Jurkat, Clone E6-1 (cell line): ENCODE measurements at places on chromosomes 1 and 21.

DNA sequence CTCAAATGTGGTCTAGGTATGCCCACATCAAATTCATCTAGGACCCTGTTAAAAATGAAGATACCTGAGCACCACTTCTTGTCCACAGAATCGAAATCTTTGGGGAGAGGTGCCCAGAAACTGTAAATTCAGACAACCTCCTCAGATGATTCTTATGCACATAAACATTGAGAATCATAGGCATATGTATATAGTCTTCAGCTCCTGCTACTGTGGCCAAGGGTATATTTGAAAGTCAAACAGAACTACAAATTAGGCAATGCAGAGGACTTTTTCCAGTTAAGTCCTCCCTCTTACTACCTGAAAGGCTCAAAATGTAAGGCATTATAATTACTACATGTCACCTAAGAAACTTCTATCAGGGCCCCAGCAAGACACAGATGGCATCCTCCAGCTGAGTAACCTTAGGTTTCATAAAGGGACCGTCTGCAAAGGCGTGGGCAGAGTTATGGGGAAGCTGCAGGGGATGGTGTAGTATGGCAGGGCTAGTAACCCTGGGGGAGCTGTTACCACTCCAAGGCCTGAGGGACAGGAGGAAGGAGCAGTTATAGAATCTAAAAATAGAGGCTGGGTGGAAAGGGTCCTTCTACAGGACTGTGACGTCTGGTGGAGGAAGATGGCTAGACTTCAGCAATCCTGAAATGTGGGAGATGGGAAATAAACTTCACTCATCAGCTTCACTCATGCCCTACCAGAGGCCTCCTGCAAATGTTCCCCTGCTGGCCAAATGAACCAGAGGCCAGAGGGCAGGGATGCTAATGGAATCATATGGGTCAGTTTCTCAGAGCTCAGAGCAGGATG, 46.3 kb downstream of the DAB1 start:
- DNase-seq: no peak

GRCh38 chr1:82819234-82819633, 1018.5 kb downstream of the ADGRL2 start:
- DNase-seq: no peak

DNA sequence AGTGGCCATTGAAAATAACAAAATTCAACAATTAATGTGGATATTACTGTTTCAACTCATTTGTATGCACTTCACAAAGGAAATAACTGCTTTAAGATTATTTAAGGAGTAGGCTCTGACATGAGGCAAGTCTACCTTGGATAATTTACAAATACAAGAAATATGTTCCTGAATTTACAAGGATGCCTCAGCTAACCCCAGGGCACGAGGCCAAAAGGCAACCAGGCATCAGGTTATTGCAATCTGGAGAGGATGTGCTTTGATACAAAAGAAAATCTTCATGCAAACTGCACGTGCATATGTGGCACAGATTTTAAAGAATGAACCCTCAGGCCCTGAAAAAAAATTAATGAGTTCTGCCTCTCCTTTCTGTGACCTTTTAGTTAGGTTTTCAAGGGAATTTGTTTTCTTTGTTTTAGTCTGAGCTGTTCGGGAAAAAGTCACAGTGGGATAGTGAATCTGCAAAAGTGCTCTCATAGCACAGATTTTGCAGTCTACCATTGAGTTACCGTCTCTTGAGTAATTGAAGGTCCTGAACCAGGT, 1304.2 kb upstream of the ADGRL4 start:
- DNase-seq: no peak

DNA sequence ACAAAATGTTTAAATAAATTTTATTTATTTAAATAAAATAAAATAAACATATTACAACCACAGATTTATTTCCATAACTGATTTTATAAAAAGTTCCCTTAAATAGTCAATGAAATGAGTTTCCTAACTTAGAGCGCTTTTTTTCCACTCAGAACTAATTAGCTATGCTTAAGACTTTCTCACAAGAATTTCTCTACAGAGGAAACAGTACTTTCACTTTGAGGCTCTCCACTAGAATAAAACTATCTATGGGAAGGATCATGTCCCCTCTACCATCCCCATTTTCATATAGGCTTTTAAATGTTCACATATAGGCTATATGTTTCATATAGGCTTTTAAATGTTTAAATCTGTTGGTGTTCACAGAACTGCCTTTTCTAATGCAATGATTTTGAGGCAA, 40.0 kb upstream of the DPH5 start:
- DNase-seq: no peak

- no peak for DNase-seq
These were observed 751 bp downstream of the STUM start for GRCh38 chr1:226549094-226549936.
